ENCODE measurements at places on chromosomes 7 and 10.

DNA sequence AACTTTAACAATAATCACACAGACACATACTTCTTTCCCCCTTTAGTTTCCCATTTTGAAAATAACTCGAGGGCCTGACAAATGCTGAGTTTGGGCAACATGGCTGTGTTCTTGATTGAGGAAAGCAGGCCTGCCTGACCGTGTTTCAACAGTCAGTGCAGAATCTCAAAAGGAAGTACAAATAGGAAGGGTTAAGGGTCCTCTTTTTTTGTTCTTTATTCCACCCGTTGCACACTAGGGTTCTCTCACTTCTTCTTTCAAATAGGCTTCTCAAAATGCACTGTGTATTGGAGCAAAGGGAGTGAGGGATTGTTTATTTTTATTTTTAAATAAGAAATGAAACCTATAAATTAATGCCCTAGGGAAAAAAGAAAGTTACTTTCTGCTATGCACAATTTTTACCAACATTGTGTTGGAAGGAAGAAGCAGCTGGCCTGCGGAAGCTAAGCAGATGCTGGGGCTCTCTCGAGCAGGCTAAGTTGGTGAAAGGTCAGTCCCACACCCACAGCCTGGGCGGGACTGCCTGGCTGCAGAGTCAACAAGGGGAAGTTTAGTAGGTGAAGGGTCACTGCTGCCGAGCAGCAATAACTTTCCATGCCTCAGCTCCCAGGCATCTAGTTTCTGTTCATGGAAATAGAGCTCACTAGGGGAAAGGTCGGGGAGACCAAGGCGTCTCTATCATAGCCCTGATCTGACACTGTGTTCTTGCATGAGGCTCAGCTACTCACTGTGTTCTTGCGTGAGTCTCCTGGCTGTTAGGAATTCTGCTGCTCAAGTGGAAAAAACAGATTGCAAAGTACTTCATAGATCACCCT lies 12.2 kb upstream of the PDK4 start:
- no peak for DNase-seq

GRCh38 chr7:33221390-33221789 lies 92.0 kb downstream of the BBS9 start:
- no peak for DNase-seq

DNA sequence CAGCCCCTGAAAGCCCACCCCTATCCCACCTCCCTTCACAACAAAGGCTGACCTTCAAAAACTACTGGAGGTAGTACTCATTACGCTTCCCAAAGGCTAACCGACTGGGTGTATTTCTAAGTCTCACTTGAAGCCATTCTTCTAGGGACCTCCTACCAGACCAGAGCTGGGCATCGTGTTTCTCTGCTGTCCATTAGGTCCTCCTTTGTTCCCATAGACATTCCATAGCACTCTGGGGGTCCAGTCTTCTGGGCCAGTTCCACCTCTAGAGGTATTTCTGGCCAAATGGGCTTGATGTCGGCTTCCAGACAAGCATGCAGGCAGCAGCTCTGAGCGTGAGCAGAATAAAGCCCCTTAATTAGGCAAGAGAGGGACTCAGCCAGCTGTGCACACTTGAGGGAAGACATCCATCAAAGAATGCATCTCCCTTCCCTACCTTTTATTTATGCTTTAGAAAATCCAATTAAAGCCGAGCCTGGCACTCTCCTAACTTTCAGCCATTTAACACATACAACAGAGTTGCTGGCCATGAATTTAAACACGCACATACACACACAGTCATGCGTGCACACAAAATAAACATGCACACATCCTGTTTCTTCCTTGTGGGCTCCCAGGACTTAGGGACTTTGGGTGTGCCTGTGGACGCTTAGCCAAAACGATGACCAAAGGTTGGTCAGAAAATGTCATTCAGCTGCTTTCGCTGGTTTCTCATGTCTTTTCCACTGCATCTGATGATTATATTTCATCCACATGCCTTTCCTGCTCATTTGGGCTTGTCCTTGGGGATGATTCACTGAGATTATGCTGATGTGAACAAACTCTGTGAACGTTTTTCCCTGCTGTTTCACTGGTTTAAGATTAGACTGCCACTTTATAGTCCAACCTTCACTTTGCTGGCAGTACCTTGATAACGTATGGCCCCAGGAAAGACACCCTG lies 362.0 kb upstream of the NFE2L3 start:
- DNase-seq = no peak

DNA sequence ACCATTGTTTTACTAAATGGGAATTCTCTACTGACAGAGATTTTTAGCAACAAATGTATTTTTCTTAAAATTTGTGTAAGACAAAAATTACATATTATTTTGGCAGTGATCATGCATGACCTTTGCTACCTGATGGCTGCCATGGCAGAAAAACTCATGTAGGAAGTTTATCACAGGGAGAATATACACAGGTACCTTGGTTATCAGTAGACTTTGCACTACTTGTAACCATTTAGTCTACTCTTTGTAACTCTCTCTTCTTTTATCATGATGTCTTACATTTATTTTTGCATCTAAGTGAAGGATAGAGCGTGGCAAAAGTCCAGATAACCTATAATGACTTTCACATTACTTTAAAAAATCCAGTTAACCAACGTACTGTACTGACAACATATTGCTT lies 34.1 kb downstream of the REEP3 start:
- DNase-seq = no peak

- DNase-seq = no peak
These were observed 107.3 kb upstream of the STARD3NL start for GRCh38 chr7:38070718-38071117.

DNA sequence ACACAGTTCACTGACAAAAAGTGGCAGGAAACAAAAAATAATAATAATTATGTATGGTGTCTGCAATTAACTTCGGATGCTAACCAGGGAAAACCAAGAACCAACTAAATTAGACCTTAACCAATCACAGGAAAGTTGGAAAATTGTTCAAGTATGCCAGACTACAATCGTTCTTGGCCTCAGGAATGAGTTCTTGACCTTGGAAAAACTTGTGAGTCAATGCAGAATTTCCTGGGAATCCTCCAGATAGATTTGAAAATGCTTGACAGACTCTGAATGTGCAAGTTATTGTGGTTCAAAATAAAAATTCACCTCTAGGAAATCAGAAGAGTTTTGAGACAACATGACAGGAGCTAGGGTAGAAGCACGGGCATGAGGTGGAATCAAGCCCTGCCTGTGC lies 171.5 kb downstream of the C7orf25 start:
- no peak for DNase-seq

All from activated CD8-positive, alpha-beta memory T cell treated with anti-CD3 and anti-CD28 coated beads, Interleukin-2, amount 50 U/mL, for 48 hours (primary cell).